ENCODE measurements at places on chromosomes 2 and 18. TPM values are rescaled to one million over a fixed set of nuclear protein-coding genes. Genes with fewer than 3 reads are reported as not detected.

- no peak for DNase-seq
Observed at GRCh38 chr2:129984426-129984825, 5.0 kb downstream of the RAB6C start.

DNA sequence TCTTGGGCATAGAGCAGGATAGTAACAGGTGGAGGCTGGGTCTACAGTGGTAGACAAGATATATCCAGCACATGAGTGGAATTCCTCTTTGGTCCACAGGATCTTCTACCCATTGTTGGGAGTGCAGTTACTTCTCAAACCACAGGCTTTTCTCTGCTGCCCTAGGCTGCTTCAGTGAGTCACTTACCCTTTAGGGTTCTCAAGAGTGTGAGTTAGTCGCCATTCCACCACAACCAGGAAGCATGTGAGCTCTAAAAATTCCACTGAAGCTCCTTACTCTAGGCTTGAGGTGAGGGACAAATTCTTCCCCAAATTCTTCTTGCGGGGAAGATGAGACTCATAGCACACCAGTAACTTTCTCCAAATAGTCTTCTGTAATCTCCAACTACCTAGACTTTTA, 189.4 kb downstream of the PLCL1 start:
- DNase-seq: no peak

- DNase-seq: no peak
Observed at GRCh38 chr2:119449521-119449920, 17.9 kb downstream of the TMEM37 start.

GRCh38 chr2:61443342-61444041, 27.4 kb downstream of the USP34 start:
- DNase-seq: no peak

DNA sequence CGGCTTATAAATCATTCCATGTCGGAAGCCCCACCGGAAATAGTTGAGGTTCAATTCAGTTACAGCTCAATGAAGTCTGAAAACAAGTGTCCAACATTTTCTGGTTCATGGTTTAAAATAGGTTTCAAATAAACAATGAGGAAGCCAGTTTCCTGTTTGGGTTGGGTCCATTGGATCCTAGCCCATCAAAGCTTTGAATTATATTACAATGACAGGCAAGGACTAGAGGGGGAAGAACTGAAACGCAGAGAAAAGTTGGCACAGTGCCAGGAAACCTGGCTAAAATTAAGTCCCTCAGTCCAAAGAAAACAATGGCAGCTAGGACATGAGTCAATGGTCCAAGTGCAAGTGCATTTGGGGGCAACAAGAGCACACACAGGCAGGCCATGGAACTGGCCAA, 32.0 kb downstream of the SLC14A1 start:
- DNase-seq: peak; percentile 18

GRCh38 chr2:3097804-3098203, 279.8 kb downstream of the EIPR1 start:
- no peak for DNase-seq

DNA sequence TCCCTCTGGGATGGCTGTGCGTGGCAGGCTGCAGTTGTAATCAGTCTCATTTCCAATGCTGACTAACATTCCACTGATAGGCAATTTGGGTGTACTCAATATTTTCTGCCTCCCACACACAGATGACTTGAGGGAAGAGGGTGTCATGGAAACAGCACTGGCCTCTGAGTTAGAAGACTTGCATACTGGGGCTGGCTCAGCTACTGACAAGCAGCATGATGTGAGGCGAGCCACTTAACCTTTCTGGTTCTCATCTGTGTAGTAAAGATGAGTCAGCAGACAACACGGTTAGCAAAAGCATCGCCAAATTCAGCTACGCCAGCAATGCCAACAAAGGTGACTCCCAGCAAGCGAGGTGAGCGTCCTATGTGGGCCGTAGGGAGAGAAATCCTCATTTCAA, 73.5 kb downstream of the COLEC12 start:
- DNase-seq: no peak

GRCh38 chr18:79567481-79568147, 112.0 kb upstream of the CTDP1 start:
- DNase-seq: peak; percentile 83

DNA sequence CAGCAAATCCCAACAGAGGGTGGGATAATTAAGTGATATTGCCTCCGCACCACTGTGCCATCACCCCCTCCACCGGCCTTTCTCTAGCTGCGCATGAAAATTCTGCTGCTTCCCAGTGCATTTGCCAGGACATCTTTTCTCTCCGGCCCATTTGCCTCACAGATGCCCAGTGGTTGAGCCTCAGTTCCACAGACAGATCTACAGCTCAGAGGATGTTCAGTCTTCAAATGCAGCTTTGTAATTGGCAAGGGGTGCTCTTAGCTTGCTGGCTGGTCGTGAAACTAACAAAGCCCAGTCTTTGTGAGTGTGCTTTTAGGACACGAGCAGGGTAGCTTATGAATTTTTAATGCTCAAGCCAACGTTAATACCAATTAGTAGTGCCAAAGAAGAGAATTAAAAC, 253.3 kb upstream of the REV1 start:
- DNase-seq: no peak

DNA sequence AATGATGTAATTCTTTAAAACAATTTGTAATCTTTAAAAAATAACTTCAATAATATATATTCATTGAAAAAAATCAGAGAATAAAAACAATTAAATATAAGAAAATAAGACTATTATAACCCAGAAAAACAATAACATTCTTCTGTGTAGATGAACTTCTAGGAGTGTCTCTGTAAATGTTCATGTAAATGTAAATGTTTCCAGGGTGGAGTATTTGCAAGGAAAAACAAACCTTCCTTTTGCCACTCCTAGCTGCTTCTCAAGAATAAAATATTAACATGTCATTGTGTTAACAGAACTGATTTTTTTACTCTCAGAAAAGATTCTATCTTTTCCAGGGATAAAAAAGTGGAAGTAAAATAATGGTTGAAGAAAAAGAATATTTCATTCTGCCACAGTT, 431.9 kb downstream of the PLCL1 start:
- DNase-seq: no peak

DNA sequence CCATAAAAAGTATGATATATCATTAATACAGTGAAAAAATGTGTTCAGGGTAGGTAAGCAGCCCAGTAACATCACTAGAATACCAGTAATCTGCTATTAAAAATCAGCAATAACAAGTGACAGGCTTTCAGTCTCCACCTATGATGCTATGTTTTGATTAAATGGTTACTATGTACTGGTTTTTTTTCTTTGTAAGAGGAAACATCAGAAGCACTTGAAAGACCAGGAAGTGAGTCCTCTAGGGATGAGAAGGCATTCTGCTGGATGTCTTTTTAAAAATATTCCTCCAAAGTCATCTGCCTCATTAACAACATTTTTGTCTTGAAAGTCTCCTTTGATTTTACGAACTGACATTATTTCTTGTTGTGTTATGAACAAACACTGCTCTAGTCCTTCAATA, 136.0 kb upstream of the FAM98A start:
- no peak for DNase-seq

GRCh38 chr2:43158259-43158880, 68.0 kb downstream of the ZFP36L2 start:
- no peak for DNase-seq

GRCh38 chr2:139909136-139909535, 1128.9 kb upstream of the NXPH2 start:
- DNase-seq: no peak

- DNase-seq: no peak
Observed at GRCh38 chr18:79738581-79739439, 58.9 kb upstream of the KCNG2 start.

DNA sequence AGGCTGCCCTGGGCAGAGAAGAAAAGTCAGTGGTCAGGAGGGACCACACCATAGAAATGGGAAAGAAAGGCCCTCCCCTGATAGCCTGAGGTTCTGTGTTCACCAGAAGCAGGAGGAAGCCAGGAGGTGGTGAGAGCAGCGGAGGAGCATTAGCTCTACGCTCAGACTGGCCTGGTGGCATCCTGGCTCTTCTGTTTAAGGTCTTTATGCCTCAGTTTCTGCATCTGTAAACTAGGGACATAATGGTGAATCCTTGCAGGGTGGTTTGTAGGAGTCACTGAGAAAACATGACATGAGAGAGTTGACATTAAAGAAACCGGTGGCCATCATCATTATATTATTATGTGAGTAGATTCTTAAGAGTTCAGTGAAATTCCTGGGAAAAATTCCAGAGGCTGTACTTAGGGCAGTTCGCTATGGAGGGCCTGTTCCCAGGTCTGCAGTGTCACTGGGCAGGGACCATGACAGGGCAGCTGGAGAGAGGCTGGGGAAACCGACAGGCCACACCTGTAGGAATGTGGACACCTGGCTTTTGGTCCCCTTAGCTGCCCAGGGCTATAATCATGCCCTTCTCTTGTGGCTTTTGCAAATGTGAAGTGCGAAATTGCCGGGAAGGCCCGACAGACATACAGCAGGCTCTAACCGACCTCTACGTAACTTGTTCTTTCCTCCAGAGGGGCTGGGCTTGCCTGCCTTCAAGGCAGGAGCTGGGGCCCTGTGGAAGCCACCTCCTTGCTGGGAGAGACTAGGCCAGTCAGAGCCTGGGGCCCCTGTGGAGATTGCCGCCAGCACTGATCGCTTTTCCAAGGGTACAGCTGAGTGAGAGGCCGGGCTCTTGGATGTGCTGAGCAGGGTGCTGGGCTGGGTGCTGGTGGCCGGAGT, 31.0 kb downstream of the GLI2 start:
- no peak for DNase-seq

- DNase-seq: no peak
Observed at GRCh38 chr2:133012847-133013734, 343.1 kb upstream of the LYPD1 start.

- no peak for DNase-seq
Observed at GRCh38 chr18:25650201-25650941, 298.4 kb upstream of the ZNF521 start.

DNA sequence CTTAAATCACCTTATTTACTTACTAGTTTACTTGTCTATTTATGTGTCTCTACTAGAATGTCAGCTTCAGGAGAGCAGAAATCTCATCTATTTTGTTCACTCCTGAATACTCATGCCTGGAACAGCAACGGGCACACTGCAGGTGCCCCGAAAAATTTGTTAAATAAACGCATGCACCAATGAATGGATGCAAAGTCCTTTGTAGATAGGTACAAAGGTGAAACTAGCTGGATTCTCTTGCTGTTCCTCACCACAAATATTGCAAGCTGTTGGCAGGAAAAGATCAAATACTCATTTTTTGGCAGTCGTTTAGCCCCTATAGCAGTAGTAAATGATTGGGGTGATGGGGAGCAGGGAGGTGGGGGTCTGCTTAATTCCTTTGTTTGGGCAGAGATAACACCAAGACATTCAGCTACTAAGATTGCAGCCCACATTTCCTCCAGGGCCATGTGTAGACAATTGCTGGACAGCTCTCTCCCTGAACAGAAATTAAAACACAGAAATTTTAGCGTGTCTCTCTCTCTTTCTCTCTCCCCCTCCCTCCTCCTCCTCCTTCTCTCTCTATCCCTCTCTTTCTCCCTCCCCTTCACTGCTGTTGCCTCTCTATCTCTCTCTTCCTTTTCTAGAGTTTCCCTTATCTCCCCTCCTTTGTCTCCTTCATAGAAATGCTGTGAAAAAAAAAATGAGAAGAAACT, 5.4 kb downstream of the MARCHF4 start:
- DNase-seq: no peak

GRCh38 chr2:43268066-43268953, 41.9 kb upstream of the ZFP36L2 start:
- DNase-seq: no peak

DNA sequence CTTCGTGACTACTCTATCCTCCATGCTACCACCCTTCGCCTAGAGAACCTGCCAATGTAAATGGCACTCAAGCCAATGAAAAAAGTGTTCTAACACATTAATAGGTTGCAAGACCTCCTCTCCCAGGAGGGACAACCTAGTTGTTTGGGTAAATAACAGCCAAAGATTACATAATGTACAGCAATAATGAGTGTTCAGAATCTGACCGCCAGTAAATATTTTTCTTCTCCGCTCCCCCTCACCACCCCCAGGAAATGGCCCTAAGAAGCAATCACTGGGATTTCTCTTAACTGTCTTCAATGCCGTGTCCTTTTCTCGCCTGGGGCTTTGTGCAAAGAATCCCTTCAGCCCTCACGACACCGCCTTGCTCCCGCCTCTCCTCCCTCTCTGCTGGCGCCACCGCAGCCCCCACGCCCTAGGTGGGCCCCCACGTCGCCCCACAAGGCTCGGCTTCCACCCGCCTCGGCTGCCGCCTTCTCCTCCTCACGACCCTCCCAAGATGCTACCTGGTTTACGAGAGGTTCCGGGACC, 458 bp downstream of the HYCC2 start:
- DNase-seq: no peak

DNA sequence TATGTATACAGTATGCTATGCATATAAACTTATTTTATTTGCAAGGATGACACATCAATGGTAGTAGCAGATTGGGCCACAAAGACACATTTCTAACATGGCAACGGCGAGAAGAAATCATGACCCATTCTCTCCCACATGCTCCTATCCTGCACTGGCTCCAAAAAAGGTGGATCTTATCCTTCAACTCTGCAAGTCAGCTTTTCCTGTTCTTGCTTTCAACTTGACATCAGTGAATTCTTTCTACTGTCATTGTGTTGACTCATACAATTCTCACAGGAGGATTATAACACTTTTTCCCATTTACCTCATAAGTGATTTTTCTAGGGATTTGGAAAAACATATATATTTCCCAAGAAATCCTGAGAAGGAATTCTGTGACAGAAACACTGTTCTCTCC, 53.1 kb downstream of the ACVR1 start:
- DNase-seq: no peak

DNA sequence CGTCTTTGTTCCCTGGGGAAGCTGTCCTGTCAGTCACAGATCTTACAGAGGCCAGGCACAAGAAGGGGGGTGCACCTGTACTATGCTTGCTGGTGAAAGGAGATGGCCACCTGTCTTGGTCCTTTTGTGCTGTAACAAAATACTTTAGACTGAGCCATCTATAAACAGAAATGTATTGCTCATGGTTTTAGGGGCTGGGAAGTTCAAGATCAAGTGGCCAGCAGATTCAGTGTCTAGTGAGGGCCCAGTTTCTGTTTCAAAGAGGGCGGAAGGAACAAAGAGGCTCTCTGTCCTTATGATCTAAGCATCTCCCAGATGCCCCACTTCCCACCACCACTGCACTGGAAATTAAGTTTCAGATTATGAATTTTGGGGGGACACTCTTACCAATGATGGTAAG, 35.5 kb upstream of the RPL37A start:
- DNase-seq: no peak

- no peak for DNase-seq
Observed at GRCh38 chr2:205746420-205746785, 64.1 kb downstream of the NRP2 start.

- DNase-seq: no peak
Observed at GRCh38 chr2:234490271-234491091, 6.4 kb downstream of the ARL4C start.

DNA sequence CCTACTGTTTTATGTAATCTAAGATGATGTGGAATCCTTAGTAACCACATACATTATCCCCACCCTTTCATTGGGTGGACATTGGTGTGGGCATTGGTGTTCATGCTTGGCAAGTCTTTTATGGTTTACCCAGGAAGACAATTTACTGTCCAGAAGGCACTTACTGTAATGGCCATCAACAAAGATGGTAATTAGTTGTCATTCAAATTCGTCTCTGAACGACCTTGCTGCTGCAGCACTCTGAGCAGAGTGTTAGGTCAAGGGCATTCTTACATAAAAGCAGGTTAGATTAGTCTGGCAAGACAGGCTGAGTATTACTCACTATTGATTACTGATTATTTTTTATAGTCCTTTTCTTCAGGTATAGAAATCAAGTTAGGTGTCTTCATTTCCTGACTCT, 447.9 kb downstream of the XIRP2 start:
- no peak for DNase-seq

The NT5DC4 gene
- polyA plus RNA-seq: not detected

The DPP10 gene
- polyA plus RNA-seq: not detected

The NAT8 gene
- polyA plus RNA-seq: not detected

The CNOT9 gene
- 50.8 TPM for polyA plus RNA-seq

The TMEM198 gene
- polyA plus RNA-seq: 2.4 TPM

The CYP1B1 gene
- polyA plus RNA-seq: 2.4 TPM

The C1GALT1C1L gene
- 1.9 TPM for polyA plus RNA-seq
